ENCODE measurements at places on chromosomes 2 and 18.

- no peak for DNase-seq
Observed at GRCh38 chr2:240791221-240791800, 28.7 kb downstream of the KIF1A start.

GRCh38 chr2:209425471-209426071, 1.7 kb downstream of the MAP2 start:
- peak; percentile 80 for DNase-seq

DNA sequence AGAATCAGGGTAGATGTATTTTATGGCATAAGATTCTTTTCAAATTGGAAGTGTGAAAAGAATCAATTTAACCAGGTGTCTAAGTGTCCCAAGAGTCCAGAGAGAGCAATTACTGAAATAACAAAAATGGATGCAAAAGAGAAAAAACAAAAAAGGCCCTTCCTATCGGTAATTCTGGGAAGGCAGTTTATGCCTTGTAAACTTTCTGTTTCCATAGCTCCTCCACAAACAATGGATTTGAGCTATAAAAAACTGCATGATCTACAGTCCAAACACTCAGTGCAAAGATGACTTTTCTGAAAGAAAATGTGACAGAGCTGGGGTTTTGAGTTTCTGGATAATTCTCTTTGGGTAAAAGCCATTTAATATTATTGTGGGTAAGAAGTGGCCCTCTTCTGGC, 366.1 kb downstream of the EN1 start:
- no peak for DNase-seq

- no peak for DNase-seq
Observed at GRCh38 chr18:44871771-44872170, 191.1 kb downstream of the SETBP1 start.

- DNase-seq: no peak
Observed at GRCh38 chr2:46332686-46333281, 35.6 kb downstream of the EPAS1 start.
